ENCODE measurements at places on chromosomes 12 and 14.

DNA sequence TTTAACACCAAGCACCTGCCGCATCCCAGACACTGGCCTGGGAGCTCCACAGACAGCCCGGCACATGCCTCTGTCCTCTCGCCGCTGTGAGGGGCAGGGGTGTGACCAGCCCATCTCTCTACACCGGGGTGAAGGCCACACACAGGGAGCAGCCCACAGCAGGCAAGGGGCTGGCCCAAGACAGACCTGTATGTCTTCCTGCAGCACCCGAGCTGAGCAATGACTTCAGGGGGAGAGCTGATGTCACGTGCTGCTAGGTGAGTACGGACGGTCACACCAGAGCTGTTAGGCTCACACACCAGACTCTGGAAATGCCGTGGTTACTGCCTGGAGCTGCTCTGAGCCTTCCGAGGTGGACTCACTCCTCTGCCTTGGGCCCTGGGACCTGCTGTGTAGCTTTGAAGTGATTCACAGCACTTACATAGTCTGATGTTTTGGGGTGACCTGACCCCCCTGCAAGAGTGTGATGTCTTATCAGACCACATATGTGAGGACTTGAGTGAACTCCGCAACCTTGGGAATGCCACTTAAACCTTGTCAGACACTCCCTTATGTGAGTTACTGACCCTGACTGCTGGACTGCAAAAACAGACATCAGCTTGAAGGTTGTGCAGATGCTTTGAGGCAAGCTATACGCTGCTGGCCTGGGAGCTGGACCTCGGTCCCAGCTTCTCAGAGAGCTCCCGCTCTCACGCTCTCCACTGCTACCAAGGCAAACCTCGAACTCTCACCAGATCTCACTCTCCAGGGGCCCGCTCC is 1.8 kb downstream of the XRCC3 start:
- no peak for DNase-seq

GRCh38 chr12:131616043-131616700 is 94.7 kb upstream of the SFSWAP start:
- DNase-seq, result no peak

- no peak for DNase-seq
Measured at GRCh38 chr14:66005900-66006434, 480.2 kb upstream of the CCDC196 start.

DNA sequence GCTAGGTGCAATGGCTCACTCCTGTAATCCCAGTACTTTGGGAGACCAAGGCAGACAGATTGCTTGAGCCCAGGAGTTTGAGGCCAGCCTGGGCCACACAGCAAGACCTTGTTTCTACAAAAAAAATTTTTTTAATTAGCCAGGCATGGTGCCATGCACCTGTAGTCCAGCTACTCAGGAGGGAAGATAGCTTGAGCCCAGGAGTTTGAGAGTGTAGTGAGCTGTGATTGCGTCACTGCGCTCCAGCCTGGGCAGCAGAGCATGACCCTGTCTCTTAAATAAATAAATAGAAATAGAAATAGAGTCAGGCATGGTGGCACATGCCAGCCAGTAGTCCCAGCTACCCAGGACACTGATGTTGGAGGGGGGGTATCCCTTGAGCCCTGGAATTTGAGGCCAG is 36.7 kb upstream of the CLIP1 start:
- DNase-seq, result no peak

DNA sequence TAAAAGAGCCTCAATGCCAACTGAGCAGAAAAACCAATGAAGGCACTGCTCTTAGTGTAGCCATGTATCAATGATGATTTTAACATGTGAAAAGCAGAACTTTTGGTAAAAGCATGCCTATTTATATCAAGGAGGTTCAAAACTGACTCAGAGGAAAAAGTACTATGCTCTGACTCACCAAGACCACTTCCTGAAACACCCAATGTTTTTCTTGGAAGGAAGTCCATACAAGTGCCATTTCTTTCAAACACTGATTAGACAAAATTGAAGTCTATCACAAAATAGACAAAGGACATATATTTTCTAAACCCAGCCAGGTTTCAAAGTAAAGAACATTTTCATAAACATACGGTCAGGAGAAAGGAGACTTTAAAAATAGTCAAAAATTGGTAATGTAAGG is 88.6 kb downstream of the EPS8 start:
- DNase-seq, result peak; percentile 15

- DNase-seq, result no peak
Measured at GRCh38 chr12:93103154-93103553, 174.1 kb upstream of the EEA1 start.
